ENCODE measurements at places on chromosomes 16 and 17.

GRCh38 chr16:1100084-1100800 is 4.2 kb upstream of the C1QTNF8 start:
- DNase-seq, result no peak

- DNase-seq, result peak; percentile 39
Observed at GRCh38 chr17:19645734-19646201, 2.8 kb upstream of the ALDH3A2 start.

- DNase-seq, result no peak
Observed at GRCh38 chr16:80004113-80004512, 403.6 kb upstream of the MAF start.

GRCh38 chr16:85491798-85492294 is 121.3 kb upstream of the GSE1 start:
- no peak for DNase-seq

DNA sequence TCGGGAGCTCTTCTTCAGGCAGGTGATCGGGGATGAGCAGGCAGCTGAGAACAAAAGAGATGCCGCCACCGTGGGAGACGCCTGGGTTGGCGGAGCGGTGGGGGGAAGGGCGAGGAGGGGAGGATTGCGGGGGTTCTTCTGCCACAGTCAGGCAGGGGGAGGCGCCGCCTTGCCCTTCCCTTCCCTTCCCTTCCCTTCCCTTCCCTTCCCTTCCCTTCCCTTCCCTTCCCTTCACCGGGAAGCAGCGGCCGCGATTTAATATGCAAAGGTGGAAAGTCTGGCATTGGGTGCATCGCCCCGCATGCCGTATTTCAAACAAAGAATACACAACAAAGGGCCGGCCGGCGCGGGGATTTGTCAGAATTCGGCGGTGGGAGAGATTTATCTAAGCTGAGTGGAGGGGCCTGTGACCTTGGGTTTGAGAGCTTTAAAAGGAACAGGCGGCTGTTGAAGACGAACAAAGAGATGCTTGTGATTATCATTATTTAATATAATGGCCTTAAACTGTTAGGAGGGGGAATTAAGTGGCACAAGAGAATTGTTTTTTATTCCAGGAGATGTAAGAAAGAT is 262.3 kb upstream of the TNRC6C start:
- DNase-seq, result peak; percentile 77

- DNase-seq, result no peak
Observed at GRCh38 chr17:14396547-14396946, 95.7 kb downstream of the HS3ST3B1 start.

GRCh38 chr17:31508288-31509094 is 117.0 kb downstream of the RAB11FIP4 start:
- no peak for DNase-seq

GRCh38 chr17:28480799-28481571 is 7.5 kb downstream of the SLC13A2 start:
- no peak for DNase-seq

DNA sequence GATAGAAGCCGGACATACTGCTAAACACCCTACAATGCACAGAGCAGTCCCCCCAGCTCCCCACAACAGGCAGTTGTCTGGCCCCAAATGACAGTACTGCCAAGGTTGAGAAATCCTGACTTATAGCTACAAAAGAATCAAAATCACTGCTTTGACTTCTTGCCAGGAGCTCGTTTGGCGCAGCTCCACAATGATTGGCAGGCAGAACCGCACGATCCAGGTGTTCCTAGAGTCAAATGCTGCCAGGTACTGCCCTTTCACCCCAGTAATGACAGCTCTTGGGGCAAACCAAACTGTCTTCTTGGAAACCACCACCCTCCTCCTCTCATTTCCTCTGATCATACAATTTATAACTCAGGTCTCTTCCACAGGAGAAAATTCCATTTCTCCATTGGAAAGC is 2.2 kb upstream of the TMC5 start:
- no peak for DNase-seq

DNA sequence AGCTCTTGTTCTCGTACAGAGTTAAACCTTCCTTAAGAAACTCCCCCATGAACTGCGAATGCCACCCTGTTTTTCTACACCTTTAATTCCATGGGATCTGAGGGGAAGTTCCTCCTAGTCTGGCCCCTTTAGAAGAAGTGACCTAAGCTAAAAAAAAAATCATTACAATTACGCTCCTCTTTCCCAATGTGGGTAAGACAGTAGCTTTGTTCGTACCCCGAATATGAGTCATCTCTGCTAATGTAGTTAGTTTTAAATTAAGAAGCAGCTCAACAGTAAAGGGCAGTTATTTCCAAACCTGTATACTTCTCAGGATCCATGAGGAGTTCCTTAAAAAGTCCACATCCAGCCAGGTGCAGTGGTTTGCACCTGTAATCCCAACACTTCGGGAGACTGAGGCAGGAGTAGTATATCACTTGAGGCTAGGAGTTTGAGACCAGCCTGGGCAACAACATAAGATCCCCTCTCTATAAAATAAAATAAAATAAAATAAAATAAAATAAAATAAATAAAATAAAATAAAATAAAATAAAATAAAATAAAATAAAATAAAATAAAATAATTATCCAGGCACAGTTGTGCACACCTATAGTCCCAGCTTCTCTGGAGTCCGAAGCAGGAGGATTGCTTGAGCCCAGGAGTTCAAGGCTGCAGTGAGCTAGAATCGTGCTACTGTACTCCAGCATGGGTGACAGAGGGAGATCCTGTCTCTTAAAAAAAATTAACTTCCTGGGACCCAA is 26.1 kb downstream of the RCVRN start:
- DNase-seq, result no peak

GRCh38 chr17:526425-526824 is 173.8 kb upstream of the RPH3AL start:
- no peak for DNase-seq

GRCh38 chr16:20969386-20969785 is 68.8 kb downstream of the LYRM1 start:
- no peak for DNase-seq

DNA sequence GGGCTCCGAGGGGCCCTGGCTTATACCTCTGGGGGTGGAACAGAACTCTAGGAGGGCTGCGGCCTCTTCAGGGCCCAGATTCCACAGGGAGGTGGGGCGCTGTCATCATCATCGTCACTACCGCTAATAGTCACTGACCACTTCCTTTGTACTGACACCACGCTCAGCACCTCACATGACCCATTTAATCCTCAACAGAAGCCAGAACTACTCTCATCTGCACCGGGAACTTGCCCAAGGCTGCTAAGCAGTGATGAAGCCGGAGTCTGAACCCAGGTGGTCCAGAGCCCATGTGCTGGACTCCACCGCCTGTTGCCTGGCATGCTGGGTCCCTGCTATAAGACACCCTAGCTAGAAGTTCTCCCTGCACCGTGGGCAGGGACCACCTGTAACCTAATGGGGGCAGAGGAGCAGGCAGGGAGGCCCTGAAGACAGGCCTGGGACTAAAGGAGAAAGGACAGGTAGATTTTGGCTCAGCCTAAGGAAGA is 12.0 kb downstream of the UNC13D start:
- peak; percentile 38 for DNase-seq

- DNase-seq, result no peak
Observed at GRCh38 chr16:22320572-22321339, 23.5 kb downstream of the POLR3E start.

GRCh38 chr17:14072881-14073280 is 3.6 kb downstream of the COX10 start:
- no peak for DNase-seq

DNA sequence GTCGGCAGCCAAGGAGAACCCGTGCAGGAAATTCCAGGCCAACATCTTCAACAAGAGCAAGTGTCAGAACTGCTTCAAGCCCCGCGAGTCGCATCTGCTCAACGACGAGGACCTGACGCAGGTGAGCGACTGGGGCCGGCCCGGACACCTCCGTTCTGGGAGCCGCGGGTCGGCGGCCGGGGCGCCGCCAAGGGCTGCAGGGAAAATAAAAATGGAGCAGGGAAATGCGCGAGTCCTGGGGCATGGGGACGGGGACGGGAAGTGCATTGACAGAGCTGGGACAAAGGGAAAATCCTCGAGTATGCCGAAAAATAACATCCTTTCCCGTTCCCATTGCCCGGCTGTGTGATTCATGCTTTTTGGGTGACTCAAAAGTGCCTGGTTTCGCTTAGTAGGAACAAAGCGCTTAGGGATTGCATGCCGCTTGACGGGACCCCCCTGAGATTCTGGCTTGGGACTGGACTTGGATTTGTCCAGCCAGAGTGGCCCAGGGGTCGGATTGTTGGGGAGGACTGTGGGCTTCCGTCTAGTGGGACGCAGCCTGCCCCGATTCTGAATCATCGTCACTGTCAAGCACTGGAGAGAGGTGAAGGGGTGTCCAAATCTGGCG is 699 bp downstream of the MPRIP start:
- DNase-seq, result peak; percentile 75

GRCh38 chr16:17377360-17378324 is 93.1 kb downstream of the XYLT1 start:
- DNase-seq, result no peak

- no peak for DNase-seq
Observed at GRCh38 chr16:72785171-72785570, 262.8 kb downstream of the ZFHX3 start.

GRCh38 chr17:80873307-80873951 is 118.2 kb upstream of the CHMP6 start:
- peak; percentile 75 for DNase-seq

- DNase-seq, result no peak
Observed at GRCh38 chr17:51711581-51711980, 446.9 kb downstream of the CA10 start.

DNA sequence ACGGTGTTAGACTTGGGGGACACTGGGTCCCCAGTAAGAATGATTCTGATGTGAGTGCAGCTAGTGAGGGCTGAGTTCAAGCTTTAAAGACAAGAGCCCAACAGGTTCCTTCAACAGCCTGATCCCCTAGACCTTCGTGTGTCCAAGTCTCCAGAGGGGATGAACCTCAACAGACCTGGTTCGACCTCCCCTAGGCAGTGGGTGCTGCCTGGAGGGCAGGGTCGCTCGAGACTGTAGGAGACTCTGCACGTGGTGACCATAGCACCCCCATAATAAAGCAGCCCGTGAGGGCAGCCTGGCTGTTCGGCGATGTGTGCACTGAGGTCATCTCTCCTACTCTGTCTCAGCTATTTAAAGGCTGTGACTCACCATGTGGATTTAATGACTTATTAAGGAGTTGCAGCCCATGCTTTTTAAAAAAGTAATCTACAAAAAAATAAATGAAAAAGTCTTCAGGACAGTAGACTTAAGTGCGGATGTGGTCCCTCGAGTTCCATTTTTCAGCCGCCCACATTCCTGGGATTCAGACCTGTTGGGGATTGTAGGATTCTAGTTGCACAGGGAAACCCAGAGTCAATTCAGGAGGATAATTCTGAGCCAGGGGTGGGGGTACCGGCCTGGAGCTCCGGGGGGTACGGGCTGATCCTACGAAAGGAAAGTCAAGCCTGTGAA is 23.4 kb upstream of the METRNL start:
- DNase-seq, result no peak

DNA sequence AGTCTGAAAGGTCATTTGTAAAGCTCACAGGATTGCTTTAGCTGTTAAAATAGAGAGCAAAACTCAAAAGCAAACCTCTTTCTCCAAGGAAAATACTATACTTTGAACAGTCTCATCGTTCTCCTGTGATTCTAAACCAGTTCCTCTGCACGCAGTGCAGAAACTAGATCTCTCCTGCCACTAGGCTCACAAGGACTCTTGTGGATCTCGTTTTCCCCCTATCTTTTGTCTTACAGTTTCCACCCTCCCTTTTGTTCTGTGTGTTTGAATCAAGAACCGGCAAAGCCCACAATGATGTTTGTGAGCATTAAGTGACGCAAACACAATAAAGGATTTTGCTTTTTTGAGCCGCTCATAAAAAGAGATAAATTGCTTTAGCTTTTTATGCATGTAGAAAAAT is 1103.5 kb upstream of the RBFOX1 start:
- DNase-seq, result no peak

DNA sequence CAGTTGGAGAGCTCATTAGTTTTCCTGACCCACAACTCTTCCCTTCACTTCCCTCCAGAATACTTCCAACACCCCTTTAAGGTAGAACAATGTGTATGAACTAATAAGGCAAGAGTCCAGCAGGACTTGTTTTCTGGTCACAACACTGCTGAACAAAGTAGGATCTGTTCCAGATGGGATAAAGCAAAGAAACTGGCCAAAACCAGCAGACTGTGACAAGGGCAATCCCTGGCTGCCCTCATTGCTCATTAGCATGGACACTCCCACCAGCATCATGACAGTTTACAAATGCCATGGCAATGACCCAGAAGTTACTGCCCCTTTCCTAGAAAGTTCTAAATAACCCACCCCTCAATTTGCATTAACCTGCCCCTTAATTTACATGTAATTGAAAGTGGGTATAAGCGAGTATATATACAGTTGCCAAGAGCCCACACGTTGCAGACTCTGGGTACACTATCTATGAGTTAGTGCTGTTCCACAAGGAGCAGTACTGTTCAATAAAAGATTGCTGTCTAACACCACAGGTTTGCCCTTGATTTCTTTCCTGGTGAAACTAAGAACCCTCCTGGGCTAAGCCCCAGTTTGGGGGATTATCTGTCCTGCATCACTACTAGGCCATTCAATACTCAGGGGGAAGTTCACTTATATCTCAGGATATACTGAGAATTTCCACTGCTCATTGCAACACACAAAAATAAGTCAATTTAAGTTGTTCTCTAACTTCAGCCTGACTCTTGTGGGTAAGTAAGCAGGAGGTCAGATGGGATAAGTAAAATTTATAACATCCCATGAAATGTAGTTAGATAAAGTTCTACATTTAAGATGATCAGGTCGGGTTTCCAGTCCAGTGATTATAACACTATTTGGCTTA is 82.3 kb downstream of the SSH2 start:
- DNase-seq, result peak; percentile 63

DNA sequence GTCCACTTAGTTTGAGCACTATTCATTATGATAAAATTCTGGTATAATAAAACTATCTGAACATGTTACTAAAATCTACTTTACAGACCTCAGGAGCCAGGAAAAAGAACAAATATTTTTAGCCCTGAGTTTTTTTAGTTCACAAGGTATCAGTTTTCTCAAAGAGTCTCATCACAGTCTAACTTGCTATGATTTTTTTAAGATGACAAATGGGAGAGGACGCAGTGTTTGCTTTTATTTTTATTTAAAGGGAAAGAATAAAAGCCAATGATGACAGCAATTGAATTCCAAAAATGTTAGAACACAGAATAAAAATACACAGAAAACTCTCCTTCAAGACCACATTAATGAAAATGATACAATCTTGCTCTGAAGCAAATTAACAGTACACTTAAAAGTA is 7.4 kb downstream of the MED13 start:
- no peak for DNase-seq

DNA sequence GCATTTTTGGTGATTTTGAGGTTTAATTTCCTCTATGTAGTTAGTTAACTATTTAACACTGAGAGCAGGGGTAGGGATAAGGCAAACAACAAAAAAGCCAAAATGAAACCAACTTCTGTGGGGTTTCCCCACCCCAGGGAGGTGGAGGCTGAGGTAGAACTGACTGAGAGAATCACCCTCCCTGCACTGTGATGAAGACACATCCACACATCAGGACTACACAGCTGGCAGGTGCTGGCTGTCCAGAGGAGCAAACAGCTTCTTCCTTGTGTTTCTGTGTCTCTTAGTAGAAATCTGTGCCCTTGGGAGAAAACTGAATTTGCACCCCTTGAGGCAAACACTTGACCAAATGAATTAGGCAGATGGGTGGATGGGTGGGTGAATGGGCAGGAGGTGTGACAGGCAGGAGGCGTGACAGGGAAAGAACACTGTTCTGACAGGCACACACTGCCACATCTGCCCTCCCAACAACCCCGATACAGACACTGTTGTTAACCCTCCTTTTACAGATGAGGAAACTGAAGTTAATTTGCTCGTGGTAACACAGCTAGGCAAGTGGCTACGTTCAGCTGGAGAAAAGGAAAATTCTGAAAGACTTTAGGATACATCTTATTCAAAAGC is 62.9 kb upstream of the AMZ2 start:
- DNase-seq, result no peak

- DNase-seq, result no peak
Observed at GRCh38 chr16:5062051-5062450, 3.7 kb downstream of the C16orf89 start.

Data from retina (tissue), 1 donor.